ENCODE measurements at places on chromosomes 6 and 20.

DNA sequence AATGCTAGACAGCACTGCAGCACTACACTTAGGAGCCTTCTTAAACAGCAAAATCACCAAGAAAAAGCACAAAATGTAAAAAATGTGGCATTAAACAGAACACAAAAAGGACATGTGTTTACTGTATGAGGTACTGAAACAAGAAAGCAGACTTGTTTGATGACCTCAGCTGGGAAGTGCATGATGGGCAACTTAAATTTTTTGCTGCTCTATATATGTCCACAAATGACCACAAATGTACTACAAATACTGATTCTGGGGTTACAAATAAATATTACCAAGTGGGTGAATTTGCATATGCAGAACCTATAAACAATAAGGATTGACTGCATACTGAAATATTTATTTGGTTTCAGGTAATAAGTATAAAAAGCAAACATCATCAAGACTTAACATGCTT, 13.1 kb downstream of the RAB23 start:
- no peak for DNase-seq

- no peak for DNase-seq
Observed at GRCh38 chr20:17557675-17558006, 12.2 kb upstream of the DSTN start.

DNA sequence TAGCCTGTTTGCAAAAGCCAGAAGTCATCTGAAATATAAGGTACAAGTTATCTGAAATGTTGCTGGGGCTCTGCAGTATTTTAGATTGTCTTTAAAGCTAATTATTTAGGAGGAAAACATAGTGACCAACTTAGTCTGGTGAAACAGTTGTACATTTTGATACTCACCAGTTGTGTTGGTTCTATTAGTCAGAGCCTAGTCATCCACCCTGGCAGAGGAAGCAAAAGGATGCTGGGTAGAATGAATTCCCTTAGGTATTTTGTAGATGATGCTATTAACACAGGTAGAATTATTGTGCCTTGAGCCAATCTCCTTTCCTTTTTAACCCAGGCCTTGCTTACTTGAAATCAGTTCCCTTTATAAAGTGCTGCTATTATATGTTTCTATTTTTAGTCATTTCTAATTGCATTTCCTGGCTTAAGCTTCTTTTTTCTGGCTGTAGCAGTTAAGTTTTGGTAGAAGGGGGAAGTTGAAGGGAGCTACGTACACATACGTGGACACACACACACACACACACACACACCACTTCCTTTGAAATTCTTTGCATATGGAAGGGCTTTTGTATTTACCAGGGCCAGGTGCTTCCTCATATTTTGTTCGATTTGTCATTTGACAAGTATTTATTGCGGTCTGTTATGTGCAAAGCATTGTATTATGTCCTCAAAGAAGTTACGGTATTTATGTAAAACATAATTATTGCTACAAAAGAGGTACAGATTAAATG, 82.4 kb downstream of the RTN4IP1 start:
- peak; percentile 43 for DNase-seq

GRCh38 chr20:64242003-64242796, 13.3 kb upstream of the PCMTD2 start:
- DNase-seq: no peak

GRCh38 chr6:139539852-139540251, 165.4 kb upstream of the CITED2 start:
- DNase-seq: no peak

- DNase-seq: no peak
Observed at GRCh38 chr20:14951105-14951504, 613.7 kb upstream of the FLRT3 start.

DNA sequence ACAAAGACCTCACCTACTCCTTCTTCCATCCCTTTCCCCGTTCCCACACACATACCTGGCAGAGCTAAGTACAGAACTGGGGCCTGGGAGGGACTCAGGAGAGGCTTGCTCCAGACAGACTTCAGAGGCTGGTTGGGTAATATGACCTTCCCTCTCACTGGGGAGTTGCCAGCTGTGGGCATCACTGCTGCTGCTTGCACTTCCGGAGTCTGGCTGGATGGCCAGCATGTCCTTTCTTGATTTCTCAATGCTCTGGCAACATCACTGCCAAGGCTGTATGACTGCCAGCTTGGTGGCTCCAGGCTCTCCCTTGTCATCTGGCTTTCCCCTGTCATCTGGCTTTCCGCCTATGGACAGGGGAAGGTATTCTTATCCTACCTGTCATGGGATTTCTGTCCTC, 47.8 kb downstream of the CDH22 start:
- no peak for DNase-seq

GRCh38 chr6:111776236-111777221, 96.7 kb downstream of the FYN start:
- no peak for DNase-seq

GRCh38 chr20:7687065-7687464, 253.2 kb downstream of the HAO1 start:
- no peak for DNase-seq

- no peak for DNase-seq
Observed at GRCh38 chr6:149464411-149464810, 20.4 kb downstream of the ZC3H12D start.

DNA sequence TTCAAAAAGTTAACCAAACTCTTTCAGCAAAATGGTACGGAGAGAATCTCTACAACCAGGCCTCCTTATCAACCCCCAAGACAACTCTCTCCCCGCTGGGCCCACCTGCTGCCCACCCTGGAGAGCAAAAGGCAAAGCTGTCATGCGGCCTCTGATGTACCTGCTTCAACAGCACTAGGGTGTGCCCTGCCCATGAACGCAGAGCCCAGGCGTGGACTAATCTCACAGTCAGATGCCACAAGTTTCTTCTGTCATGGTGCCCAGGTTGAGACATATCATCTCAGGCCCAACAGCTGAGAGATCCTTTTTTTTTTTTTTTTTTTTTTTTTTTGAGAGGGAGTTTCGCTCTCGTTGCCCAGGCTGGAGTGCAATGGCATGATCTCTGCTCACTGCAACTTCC, 26.3 kb downstream of the SLC2A4RG start:
- DNase-seq: no peak

- no peak for DNase-seq
Observed at GRCh38 chr6:91710342-91710741, 1123.5 kb upstream of the MAP3K7 start.

DNA sequence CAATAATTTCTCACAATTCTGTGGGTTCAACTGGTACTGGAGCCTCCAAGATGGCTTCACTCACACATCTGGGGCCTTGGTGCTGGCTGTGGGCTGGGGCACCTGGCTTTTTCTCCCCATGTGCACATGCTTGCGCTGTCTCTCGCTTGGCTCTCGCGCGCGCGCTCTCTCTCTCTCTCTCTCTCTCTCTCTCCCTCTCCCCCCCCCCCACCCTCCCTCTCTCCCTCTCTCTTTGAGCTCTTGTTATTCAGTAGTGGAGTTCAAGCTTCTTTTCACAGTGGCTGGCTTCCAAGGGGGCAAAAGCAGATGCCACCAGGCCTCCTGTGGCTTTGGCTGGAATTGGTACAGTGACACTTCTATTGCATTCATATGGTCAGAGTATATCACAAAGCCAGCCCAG, 10.8 kb upstream of the TBCC start:
- no peak for DNase-seq

DNA sequence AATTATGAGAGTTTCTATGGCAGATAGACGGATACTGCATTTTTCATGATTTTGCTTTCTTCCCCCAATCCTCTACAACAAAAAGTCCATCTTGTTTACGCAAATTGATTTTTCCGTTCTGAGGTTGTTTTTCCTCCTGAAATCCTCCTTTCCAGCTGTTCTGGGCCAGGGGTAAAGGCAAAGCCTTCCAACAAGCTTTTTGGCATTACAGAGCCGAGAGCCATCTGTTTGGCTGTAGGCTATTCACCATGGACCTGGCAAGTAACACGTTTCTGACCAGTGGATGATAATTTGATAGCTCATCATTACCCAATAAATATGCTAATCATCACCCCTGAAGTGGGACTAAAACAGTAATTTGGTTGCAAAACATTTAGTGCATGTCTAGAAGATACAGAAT, 226.5 kb downstream of the CBLN4 start:
- no peak for DNase-seq

Data from CD4-positive, alpha-beta T cell treated with Interleukin-15 for 4 hours (primary cell).